ENCODE measurements at places on chromosomes 5 and 9.
A peak's percentile ranks its signal among the peaks of the same experiment; 100 is the strongest.

GRCh38 chr5:181186986-181187499 is 18.0 kb downstream of the TRIM7 start:
- no peak for DNase-seq

DNA sequence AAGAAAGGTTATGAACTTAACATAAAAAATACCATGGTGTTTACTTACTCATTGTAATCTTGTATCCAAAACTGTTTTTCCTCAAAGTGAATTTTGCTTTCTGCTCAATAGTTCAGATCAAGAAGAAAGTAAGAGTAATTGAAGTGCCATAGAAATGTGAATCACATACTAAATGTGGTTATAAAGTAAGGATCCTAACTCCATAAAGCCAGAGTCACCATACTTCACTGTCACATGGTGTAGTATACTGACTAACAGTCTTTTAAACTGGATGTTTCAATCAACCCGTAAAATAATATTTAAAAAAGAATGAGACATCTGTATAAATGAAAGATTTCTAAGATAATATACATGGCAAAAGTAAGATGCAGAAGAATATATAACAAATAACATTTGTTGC is 72.1 kb downstream of the NIPBL start:
- no peak for DNase-seq

DNA sequence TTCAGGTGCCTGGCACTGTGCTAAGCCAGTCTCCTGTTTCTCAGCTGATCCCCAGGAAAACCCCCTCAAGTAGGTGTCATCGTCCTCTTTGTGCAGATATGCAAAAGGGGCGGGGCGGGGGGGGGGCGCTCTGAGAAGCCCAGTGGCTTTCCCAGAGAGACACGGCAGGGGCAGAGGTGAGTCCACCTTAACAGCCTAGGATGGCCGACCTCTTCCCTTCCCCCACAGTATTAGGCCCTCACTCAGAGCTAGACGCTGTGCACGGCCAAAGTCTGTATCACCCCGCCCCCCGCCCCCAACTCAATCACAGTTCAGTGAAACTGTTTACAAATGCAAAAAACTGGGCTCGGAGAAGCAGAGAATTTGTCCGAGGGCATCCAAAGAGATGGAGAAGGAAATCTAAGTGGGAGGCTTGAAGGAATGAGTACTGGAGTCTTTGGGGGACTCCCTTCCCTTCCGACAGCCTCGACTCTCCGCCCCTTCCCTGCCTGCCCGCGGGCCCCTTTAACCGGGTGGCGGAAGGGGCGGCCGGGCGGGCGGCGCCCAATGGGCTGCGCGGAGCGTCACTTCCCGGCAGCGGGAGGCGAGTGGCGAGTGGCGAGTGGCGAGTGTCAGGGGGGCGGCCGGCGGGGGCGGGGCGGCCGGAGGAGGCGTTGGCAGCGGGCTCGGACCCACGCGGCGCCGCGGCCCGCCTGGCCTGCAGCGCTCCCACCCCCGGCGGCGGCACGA is at the start of gene ERGIC1:
ERGIC1 (plus strand) TSS at position 566 of the 729 bp plus-strand sequence; CDS start at position 729, 163 bp downstream.
- peak; percentile 80 for DNase-seq

- DNase-seq = peak; percentile 28
These were observed 17.9 kb downstream of the HSD17B4 start for GRCh38 chr5:119470105-119470763.

- DNase-seq = peak; percentile 32
These were observed 5.7 kb upstream of the GAPVD1 start for GRCh38 chr9:125255781-125256391.

GRCh38 chr5:79990205-79990597 is 861 bp downstream of the MTX3 start:
- no peak for DNase-seq

- no peak for DNase-seq
These were observed 21.5 kb downstream of the SARDH start for GRCh38 chr9:133716564-133717112.

DNA sequence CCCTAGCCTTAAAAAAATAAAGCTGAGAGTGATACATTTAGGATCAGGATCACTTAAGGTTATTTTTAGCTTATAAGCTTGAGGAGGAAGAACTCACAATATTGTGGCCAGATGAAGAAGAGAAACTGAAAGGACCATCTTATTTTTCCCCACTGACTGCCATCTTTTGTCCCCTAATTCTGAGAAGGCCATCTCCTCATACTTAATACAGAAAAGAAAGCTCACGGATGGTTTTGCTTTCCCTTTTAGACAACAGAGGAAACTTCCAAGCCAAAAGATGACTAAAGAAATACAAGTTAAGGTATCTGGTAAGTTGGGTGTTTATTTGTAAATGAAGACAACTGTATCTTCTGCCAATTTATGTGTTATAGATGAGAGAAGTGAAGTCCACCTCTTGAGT is 36.4 kb downstream of the ERAP1 start:
- DNase-seq = no peak

- no peak for DNase-seq
These were observed 44.1 kb downstream of the VPS13A start for GRCh38 chr9:77221431-77221830.

DNA sequence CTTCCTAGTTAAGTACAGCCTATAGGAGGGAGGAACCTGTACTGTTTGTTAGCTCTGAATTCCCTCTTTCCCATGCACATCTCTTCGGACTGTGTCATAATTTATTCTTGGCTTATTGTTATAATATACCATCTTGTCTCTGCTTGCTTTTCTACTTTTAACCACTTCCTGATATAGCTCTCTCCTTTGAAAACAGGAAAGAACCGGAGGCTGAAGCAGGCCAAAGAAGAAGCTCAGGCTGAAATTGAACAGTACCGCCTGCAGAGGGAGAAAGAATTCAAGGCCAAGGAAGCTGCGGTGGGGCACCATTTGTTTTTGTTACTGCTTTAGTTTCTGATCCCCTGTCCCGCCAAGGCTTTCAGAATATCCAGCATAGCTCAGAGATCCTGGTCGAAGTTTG is 4.8 kb downstream of the ATP6V1G1 start:
- DNase-seq = no peak

GRCh38 chr5:178533136-178533535 is 57.1 kb downstream of the COL23A1 start:
- DNase-seq = no peak

DNA sequence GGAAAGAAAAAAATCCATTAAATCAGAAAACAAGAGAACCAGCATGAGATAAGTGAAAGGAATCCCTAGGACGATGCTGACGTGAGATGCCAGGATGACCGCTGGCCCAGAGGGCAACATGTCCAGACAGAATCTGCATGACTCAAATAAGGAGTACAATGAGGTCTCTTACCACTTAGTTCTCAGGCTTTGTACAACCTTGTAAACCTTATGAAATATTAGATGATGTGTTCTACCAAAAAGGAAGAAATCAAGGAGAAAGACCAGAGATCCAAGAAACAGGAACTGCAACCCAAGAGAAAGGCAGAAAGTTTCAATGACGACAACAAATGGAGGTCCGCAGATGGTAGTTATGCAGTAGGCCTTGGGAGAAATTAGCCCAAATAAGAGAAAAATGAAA is 2.8 kb upstream of the GPR150 start:
- no peak for DNase-seq

GRCh38 chr5:122447879-122448278 is 135.8 kb downstream of the SNCAIP start:
- no peak for DNase-seq

DNA sequence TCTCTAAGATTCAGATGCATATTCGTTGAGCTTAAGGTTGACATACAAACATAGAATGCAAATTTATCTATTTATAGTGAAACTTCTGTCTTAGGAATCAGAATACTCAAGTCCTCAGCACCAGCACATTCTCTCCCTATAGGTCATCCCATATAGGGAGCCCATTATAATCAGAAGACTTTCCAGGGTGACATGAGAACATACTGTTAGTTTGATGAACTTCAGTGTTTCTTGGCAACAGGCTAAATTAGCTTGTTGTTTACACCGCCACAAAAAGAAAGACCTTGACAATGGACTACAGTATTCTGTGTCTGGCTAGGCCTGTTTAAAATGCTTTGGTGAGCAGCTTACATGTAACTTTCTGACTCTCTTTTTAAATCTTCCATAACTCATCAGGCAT is 104.2 kb downstream of the TAF11L14 start:
- no peak for DNase-seq

GRCh38 chr5:124921694-124922093 is 175.3 kb upstream of the ZNF608 start:
- no peak for DNase-seq

DNA sequence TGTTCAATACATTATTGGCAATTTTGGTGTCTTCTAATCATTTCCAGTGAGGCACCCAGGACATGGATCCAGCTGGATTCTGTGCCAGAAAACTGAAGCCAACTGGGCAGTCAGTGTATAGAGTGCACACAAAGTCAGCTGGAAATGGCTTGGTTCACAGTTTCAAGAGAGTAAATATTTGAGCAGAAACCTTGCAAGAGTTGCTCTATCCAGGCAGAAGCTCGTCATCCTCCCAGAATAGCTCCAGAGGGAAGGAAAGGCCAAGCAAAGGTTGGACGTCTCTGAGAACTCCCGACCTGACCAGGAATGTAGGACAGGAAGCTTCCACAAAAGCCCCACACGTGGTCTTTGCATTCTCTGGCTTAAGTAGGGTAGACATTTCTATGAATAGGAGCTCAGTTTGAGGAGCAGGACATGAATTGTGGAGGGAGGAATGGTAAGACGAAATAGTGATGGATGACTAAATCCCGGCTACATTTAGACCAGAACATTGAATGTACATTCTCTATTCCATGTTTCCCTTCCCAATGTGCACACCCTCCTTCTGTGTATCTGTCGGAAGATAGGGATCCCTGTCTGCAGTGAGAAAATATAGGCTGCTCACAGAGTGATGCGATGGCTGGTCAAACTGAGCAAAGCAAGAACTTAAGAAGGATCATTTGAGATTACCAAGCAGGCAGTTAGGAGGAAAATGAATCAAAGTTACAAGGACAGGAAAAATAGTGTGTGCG is 72.7 kb upstream of the FCN2 start:
- DNase-seq = no peak

GRCh38 chr5:114686356-114686755 is 324.5 kb downstream of the KCNN2 start:
- no peak for DNase-seq

DNA sequence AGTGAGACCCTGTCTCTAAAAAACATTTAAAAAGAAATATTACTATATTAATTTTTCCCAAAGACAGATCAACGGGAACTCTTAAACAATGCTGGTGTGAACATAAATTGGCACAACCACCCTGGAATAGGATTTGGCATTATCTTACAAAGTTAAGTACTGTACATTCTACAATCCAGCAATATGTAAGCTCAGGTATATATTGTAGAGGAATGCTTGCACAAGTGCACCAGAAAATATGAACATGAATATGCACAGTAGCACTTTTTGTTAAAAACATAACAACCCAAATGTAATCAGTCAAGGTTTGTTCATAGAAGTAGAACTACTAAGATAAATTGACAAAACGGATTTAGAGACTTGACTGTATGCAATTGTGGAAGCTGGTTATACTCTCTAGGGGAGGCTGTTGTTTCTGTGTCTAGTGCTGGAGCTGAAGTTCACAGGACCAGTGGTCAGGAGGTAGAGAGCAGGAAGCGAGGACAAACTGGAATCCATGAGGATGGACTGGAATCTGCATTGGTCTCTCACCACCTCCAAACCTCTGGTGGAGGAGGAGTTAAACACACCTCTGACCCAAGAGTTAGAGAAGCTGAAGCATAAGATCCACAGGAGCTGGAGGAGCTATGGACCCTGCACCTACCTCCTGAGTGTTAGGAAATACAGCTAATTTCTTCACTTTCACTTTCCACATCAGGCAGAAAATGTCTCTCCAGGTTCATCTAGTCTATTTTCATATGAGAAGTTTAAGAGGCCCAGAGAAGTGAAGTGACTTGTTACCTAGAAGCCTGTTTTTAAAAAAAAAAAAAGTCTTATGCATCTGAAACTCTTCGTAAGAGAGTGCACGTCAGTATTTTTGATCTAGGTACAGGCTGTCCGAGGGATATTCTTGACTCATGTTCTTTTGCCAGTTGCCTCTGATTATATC is 20.3 kb upstream of the RIC1 start:
- DNase-seq = no peak

- no peak for DNase-seq
These were observed 337.1 kb downstream of the GADD45G start for GRCh38 chr9:89941875-89942274.

DNA sequence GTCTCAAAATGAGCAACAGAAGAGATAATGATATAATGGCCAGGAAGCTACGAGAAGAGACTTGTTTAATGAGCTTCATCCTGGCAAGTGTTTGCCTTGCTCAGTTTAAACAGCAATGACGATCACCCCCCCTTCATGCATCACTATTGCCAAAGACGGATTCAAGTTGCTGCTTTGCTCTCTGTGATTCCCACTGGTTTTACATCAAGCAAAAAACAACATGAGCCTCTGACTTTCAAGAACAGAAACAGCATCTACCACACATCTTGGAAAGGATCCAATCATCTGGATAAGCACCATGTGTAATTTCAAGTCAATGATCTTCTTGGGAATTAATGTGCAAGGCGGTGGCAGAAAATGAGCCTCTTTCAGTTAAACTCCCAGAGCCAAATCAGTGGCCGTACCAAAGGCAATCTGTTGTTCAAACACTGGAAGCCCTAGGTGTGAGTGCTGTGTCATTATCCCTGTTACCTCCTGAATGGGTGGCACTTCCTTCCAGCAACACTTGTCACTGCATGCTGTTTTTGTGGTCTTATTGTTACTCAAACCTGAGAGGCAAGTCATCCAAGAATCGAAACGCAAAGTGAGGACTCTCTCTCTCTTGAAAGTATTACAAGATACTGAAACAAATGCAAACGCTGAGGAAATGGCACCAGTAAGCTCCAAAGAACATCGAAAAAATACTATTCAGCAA is 72.8 kb downstream of the MED27 start:
- no peak for DNase-seq

DNA sequence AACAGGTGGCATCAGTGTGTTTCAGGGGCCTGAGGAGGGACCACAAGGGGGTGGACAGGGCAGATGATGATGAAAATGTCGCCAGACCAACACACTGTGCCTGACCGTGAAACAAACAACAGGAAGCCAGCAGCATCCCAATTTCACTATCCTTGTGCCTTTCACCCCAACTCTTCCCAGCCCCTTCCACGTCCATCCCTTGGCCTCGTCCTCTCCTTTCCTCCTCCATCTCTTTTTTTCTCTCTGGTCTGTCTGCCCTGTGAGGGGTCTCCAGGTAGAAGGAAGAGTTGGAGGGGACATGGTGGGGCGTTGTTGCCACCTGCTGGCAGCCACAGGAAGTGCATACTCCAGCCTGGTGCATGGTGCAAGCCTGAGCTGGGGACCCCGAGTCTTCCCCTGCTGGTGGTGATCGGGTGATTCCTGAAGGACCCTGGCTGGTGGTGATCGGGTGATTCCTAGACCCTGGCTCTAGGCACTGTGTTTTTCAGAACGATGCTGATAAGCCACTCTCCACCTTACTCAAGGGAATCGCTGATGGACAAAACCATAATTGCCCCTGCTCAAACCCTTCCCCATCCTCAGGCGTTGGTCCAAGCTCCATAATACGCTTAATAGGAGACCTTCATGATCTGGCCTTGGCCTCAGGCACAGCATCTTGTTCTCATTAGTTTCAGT is 21.7 kb upstream of the NSD1 start:
- DNase-seq = peak; percentile 94

DNA sequence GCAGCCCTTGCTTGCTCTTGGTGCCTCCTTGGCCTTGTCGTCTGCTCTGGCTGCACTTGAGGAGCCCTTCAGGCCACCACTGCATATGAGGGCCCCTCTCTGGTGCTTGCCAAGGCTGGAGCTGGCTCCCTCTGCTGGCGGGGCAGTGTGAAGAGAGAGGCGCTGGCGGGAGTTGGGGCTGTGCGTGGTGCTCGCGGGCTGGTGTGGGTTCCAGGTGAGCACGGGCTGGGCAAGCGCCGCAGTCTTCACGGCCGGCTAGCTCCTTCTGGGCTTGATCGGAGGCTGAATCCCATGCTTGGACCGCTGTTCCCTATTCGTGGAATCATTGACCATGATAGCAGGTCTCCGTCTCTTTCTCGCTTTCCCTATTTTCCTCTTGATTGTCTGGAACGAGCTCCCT is 56.5 kb downstream of the XRCC4 start:
- peak; percentile 26 for DNase-seq
